ENCODE measurements at places on chromosomes 4 and X.

DNA sequence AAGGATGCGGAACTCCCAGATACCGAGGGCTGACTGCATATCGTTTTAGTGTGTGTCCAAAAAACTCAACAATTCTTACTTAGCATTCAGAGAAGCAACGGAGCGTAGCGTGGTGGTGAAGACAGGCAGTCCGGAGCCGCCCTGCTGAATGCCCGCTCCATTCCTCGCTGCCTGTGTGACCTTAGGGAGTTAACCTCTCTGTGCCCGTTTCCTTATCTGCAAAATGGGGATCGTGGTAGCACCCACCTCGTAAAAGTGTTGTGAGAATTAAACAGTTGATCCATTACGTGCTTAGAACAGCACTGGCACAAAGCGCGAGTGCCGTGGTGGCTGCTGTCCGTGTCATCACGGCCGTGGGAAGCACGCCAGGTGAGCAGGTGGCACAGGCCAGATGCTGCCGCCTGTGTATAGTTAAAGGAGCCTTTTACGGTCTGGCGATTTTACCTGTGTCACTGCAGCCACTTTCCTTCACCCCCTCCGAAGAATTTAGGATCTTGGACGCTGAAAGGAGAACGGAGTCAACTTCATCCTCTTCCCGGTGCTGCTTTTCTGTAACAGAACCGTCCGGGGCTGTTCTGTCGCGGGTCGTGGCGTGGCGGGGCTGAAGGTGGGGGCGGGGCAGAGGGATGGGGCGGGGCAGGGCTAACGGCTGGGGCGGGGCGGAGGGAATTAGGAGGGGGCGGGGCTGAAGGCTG, 885 bp downstream of the CCDC110 start:
- DNase-seq, result no peak

DNA sequence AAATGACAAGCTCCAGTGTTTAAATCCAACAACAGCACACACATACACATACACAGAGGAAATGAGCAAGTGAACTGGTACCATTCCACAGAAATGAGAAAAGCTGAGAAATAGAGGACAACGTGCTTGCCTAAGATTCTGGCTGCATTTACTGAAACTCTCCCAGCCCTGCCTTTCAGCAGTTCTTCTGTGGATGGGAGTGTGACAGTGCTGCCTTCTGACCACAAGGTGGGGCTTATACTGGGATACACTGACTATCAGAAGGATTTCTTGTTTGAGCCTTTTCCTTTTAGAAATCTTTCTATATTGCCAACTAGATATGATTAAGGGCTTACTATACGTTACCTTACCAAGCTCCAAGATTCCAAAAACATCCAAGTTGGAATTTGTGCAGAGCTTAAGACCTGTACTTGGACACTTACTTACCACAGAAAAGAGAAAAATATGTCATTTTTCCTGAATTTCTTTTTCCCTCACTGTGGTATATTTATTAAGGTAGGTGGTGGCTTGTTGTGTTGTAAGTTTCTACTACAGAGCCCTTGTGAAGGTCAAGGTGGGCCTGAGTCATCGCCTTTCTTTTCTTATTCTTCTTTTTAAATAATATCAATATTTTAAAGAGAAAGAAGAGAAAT, 10.7 kb upstream of the CXCL8 start:
- peak; percentile 59 for DNase-seq

- no peak for DNase-seq
Observed at GRCh38 chrX:110108381-110108821, 105.5 kb downstream of the TMEM164 start.

DNA sequence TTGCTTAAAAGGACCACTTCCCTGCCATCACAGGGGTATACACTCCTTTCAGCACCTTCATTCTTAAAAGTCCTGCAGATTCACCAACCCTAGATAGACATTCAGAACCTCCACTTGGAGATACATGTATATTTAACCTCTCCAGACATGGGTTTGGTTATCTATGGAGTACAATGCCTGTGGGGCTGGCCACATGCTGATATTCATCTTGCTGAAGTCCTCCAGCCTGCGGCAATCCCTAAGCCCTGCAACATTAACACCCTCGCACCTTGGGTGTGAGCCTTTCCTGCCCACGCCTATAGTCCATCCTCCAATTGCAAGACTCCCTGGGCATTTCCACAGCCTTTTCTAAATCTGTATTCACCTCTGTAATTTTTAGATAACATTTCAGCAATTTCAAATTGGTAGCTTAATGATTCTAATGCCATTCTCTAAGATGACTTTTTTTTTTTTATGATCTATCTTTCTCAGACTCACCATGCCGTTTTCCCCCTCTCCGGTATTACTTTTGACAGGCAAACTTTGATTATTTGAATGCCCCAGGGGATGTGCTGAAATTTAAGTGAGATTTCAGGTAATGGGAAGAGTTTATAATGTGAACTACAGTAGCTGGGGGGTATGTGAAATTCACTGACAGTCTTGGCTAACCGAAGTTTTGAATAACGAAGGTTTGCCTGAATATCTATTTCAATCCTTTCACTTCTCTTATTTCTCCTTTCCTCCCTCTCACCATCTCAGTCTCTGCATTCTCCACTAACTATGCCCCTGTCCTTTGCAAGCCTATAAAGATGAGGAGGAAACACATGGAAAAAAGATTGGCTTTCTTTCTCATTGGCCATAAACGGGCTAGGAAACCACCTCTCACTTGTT, 24.1 kb downstream of the CCDC149 start:
- no peak for DNase-seq

DNA sequence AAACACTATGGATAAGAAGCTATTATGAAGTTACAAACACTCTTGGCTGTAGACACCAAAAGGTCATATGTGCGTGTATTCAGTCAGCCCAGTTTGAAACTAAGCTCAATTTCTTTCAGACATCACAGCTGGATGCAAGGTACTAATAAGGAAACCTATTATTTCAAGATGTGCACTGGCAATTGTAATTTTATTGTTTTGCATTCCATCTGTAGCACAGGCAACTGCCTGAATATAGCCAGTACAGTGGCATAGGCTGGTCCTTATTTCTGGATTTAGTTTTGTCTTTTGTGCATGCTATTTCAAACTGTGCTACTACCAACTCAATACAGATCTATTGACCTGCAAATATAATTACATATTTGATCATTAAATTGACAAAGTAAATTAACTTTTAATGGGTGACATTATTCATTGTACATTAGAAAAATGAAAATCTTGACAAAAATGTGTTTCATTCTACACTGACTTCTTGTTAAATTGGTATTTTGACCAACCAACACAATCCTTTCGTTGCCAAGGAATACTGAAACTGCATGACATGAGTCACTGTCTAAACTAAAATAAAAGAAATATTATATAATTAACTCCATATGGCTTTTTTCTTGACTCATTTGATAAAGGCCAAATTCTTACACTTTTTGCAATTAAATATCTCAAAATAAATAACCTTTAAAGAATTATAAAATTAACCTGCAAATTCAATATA, 594.3 kb upstream of the ADGRL3 start:
- DNase-seq, result no peak

GRCh38 chr4:109207061-109207460, 95.4 kb downstream of the COL25A1 start:
- DNase-seq, result no peak

DNA sequence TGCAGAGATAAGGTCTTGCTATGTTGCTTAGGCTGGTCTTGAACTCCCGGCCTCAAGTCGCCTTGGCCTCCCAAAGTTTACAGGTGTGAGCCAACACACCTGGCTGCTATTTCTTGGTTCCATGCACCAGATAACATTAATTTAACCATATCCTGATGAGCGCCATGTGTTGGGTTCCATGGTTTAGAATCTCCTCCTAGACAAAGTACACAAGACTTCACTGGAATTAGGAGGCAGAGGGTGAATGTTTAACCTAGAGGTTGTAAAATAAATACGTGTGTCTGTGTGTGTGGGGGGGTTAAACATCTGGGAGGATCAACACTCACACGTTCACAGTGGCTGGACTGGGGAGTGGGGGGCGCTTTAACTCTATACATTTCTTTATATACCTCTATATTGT, 32.4 kb upstream of the SORCS2 start:
- DNase-seq, result no peak

DNA sequence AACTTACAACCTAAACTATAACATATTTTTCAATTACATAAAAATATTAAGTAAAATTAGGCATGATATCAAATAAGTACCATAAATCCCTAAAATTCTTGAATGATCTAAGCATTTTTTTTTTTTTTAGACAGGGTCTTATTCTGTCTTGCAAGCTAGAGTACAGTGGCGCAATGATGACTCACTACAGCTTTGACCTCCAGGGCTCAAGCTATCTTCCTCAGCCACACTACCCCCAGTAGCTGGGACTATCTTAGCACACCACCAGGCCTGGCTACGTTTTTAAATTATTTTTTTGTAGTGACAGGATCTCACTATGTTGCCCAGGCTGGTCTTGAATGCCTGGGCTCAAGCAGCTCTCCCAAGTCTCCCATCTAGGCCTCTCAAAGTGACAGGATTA, 1042.3 kb downstream of the FSTL5 start:
- no peak for DNase-seq

DNA sequence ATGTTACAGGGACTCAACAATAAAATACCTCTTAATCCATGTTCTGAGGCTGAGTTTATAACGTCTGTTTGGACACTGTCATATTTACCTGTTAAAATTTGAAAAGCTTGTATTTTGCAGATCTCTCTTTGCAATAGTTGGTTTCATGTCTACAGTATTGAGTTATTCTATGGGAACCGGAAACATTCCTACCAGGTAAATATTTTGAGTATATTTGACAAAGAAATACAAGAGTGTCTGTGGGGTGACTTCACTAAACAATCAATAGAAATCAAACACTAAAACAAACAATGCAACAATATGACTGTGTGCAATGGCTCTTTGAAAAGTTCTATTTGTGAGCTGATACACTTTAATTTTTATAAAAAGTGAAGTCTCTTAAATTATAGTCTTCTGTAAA, 47.7 kb upstream of the CXCL8 start:
- DNase-seq, result no peak

DNA sequence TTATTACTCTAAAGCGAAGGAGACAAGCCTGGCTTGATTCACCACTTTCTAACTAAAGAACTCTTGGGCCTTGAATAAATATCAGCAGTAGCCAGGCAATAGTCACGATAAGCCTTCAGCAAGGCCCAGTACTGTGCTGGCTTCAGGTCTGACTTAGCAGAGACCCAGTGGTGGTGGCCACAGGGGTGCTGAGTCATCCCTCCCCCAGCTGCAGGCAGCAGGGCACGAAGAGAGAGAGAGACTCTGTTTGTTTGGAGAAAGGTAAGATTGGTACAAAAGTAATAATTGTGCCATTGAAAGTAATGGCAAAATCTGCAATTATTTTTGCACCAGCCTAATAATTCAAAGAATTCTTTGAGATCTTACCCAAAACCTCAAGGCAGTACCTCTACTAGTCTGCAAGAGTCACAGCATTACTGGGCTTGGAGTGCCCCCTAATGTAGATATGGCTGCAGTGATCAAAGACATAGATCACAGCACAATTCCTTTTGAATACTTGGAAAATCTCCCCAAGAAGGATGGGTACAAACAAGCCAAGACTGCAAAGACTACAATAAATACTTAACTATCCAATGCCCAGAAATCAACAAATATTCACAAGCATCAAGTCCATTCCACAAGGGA, 159.5 kb upstream of the USP38 start:
- no peak for DNase-seq

DNA sequence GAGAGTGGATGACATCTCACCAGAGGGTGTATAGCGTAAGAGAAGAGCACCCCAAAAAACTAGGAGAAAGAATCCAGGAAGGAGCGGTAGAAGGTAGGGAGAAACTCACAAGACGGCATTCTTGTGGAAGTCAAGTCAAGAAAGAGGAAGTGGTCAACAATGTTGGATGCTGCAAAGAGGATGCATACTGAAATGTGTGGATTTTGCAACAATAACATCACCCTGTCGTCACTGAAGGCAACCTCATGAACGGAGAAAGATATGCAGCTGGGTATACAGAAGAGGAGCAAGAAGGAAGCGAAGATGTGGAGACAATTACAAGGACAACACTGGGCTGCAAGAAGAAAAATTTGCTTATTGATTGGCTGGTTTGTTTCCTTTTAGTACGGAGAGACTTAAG, 11.4 kb upstream of the TAPT1 start:
- no peak for DNase-seq

DNA sequence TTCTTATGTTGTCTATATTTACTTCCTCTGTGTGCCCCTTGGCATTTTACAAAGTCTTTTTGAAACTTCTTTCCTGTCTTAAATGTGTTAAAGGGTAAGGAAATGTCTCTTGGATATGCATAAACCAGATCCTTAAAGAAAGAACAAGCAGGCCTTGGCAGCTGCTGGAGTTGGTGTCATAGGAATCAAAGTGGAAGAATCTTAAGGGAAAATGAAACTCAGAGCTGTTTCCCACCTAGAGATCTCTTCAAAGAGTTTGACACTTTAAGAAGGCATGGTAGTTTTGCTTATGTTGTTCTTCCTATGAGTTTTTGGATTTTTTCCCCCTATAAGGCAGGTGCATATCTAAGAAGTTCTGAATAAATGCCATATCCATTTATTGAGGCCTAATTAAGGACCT, 37.0 kb upstream of the CWH43 start:
- no peak for DNase-seq

DNA sequence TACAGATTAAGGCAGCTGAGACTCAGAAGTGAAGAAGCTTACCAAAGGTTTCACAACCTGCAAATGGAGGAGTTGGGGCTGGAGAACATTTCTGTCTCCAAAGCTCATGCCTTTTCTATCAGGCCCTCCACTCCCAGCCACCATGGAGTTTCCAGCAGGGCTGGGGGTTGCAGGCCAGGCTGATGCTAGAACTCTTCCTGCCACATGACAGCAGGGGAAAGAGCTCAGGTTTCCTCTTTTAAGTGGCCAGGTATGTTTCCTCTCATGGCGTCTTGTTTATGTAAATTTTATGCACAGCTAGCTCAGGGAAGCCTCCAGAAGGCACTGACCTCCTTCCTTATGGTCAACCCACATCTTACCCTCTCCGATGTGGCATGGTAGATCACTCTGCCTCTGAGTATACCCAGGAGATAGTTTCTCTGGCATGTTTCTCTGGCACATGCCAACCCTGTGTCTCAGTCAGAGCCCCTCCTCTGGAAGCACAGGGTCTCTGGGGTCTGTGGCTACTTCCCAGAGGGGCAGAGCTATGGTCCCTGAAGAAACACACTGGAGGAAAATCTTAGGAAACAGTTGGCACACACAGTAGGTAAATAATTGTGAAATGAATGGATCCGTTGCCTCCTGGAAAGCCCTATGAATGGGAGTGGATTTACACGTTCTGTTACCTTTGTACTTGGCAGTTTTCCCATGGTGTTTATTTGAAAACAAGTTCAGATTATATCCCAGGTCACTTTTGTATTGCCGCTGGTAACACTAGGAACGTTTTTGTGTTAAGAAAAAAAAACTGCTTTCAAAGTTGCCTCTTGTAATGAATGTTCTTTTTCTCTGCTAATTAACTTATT, 28.9 kb downstream of the PDK3 start:
- no peak for DNase-seq

DNA sequence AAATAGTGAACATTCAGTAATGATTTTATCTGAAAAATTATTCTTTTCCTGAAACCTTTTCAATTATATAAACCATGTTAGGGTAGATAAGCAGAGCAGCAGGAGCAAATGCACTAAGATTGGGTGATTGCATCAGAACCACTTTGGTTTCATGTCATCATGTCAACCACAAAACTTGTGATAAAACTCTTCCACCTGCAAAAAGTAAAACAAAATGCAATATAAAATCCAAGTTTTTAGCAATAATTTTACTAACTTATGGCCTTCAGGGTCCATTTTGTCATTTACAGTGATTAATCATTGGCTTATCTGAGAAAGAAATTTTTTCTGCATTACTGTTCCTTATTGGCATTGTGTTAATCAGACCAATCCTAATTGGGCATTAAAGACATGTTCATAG, 42.4 kb downstream of the NHS start:
- no peak for DNase-seq

All from SHP77 treated with DMSO at 0.1 percent for 48 hours (cell line).